ENCODE measurements at places on chromosomes 6 and 20.

- no peak for DNase-seq
These were observed 418.0 kb upstream of the OPRM1 start for GRCh38 chr6:153621070-153621469.

DNA sequence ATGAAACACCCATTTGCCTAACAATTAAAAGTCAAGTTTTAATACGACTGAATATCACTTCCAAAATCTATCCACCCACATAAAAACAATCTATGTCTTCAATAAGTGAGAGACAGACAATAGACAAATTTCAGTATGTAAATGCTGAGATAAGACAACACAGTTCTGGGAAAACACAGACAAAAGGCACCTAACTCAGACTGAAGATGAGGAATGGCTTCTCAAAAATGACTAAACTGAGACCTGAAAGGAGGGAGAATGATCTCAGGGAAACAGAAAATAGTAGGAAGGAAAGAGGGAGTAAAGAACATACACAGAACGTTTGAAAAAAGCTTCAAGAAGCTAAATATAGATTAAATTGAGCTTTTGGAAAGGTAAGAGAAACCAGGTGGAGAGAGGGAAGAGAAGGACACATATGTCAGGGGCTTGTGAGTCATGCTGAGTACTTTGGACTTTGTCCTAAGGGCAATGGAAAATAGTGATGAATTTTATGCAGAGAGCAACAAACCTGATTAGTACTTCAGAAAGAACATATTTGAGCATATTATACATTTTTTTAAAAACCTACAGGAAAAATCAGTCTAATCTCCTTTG is 16.1 kb downstream of the LMBRD1 start:
- DNase-seq = no peak

DNA sequence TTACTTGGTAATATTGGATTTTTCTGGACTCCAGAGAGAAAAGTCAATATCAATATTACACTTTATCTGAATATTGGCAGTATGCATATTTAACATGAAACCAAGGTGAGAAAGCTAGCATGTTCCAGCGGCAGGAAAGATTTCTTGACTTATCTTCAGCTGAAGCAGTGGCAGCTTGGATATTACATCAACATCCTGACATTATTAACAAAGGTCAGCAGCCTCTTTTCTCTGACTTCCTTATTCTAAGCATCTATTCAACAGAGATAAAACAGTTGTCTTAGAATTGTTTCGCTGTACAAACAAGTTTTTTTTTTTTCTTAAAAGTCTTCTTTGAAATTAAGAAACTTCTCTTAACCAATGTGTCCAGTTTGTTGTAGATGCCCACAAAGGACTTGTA is 11.8 kb downstream of the DCBLD1 start:
- no peak for DNase-seq

DNA sequence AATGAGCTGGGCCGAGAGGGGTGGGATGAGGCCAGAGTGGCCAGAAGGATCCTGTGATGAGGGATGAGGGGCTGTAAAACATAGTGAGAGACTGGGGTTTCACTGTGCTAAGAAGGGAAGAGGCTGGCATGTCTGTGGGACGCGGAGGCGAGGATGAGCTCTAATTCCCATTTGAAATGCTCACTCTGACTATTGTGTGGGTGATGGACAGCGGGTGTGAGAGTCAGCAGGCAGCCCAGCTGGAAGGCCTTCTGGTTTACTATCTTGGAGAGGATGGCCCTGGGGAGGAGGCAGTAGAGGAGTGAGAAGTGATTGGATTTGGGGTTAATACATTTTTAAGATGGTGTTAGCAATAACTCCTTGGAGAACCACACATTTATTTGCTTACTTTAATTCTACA is 9.5 kb upstream of the MICA start:
- no peak for DNase-seq

DNA sequence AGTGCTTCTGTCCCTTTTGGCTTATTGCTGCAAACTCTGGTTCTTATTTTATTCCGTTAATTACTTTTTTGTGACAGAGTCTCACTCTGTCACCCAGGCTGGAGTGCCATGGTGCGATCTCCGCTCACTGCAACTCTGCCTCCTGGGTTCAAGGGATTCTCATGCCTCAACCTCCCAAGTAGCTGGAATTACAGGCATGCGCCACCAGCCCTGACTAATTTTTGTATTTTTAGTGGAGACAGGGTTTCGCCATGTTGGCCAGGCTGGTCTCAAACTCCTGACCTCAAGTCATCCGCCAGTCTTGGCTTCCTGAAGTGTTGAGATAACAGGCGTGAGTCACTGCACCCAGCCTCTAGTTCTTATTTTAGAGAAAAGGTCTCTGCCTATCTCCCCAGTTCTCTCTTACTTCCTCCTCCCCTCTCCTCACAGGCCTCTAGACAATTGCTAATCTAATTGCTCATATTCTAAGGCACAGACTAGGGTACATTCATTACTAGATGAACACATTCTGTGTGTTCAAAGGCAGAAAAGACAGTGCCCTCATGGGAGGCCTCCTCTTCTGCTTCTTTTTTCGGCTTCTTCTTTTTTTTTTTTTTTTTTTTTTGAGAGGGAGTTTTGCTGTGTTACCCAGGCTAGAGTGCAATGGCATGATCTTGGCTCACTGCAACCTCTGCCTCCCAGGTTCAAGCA is 27.0 kb downstream of the EDEM2 start:
- DNase-seq = no peak

DNA sequence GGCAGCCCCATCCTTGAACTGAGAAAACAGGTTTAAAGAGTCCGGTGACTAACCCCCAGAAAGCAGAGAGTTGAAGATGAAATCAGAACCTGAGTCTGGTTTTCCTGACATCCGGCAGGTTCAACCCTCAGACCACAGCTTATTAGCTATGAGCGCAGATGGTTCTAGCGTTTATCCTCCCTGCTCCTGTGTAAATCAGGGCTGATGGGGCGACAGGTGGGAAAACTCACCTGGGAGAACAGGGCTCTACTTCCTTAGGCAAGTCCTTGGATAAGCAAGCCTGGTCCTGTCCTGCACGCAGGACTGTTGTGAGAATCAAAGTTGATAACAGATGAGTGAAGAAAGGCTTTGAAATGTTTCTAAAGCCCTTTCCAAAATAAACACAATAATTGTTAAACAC is 31.4 kb downstream of the GHRH start:
- no peak for DNase-seq

DNA sequence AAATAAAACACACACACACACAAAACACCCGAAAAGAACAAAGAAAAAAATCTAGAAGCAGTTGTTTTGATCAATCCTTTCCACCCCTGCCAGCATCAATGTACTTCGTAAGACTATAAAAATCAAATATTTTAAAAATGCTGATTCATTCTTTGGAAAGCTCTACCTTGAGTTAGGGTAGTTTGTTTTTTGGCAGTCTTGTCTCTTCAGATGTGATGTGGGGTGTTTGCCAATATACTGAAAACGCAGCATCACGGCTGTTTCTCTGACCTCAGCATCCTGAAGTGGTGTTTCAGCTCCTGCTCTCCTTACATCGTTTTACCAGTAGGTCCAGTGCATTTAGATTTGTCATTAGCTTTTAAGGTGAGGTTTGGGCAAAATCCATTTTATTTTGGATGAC is 526.0 kb downstream of the UTRN start:
- DNase-seq = no peak
